Activated T-cell treated with anti-CD3 and anti-CD28 coated beads, Interleukin-2, amount 50 U/mL, for 48 hours (primary cell): ENCODE measurements at places on chromosomes 6 and 20.

- no peak for DNase-seq
These were observed 4.6 kb downstream of the NELFCD start for GRCh38 chr20:58985656-58986055.

DNA sequence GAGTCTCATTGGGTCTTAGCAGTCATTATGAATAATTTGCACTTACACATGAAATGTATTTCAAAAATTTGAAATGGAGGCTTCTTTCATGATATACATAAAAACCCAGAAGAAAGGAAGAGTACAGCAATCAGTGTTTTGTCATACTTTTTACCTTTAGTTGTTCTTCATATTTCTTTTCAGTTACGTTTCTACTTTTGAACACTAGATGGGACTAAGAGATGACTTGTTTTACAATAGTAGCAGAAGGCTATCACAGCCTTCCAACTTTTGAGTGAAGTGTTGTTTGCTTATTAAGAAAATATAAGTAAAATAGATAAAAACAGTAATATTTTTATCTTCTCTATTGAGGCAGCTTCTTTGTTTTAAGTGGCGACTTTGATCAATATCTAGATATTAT lies 58.1 kb downstream of the L3MBTL3 start:
- DNase-seq: no peak

DNA sequence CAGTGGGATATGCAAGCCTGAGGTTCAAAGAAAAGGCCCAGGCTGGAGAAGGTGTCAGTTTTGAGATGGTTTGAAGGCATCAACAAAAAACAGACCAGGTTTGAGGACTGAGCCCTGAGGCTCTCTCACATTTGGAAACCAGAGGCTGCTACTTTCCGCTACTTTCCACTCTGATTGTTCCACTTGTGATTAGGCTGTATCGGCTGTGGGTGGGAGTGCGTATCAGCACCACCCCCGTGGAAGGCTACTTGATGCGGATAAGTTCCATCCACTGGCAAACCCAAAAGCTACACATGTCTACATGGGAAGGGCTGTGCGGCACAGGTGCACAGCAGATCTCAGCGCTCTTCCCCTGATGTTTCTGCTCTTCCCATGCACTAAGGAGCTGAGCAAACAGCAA lies 198.7 kb downstream of the GMPR start:
- DNase-seq: peak; percentile 38

DNA sequence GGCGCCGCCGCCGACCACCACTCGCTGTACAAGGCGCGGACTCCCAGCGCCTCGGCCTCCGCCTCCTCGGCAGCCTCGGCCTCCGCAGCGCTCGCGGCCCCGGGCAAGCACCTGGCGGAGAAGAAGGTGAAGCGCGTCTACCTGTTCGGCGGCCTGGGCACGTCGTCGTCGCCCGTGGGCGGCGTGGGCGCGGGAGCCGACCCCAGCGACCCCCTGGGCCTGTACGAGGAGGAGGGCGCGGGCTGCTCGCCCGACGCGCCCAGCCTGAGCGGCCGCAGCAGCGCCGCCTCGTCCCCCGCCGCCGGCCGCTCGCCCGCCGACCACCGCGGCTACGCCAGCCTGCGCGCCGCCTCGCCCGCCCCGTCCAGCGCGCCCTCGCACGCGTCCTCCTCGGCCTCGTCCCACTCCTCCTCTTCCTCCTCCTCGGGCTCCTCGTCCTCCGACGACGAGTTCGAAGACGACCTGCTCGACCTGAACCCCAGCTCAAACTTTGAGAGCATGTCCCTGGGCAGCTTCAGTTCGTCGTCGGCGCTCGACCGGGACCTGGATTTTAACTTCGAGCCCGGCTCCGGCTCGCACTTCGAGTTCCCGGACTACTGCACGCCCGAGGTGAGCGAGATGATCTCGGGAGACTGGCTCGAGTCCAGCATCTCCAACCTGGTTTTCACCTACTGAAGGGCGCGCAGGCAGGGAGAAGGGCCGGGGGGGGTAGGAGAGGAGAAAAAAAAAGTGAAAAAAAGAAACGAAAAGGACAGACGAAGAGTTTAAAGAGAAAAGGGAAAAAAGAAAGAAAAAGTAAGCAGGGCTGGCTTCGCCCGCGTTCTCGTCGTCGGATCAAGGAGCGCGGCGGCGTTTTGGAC lies 2.0 kb downstream of the SOX4 start:
- DNase-seq: peak; percentile 35

DNA sequence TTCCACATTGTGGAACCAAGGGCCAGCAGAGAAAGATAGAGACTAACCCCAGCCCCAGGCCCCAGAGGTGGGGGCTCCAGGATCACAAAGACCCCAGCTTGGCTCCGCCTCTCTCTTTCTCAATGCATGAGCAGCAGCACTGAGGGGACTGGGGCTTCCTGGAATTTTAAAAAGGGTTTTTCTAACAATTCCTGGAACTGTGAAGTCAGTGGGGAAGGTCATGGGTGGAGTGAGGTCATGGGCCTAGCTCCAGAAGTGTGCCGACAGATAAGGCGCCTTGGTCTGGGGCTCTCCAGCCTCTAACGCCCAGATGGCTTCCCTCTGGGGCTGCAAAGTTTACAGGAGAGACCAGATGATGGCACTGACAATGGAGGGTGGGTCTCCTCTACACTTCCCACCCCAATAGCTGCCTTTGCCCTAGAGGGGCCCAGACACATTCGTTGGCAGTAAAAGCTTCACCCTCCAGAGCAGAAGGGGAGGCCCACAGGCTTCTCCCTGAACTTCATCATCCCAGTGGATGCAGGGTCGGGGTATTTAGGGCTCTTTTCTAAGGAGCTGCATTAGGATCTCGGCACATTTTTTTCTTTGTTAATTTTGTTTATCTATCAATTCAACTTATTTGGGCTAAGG lies 46.9 kb upstream of the CD93 start:
- DNase-seq: no peak

DNA sequence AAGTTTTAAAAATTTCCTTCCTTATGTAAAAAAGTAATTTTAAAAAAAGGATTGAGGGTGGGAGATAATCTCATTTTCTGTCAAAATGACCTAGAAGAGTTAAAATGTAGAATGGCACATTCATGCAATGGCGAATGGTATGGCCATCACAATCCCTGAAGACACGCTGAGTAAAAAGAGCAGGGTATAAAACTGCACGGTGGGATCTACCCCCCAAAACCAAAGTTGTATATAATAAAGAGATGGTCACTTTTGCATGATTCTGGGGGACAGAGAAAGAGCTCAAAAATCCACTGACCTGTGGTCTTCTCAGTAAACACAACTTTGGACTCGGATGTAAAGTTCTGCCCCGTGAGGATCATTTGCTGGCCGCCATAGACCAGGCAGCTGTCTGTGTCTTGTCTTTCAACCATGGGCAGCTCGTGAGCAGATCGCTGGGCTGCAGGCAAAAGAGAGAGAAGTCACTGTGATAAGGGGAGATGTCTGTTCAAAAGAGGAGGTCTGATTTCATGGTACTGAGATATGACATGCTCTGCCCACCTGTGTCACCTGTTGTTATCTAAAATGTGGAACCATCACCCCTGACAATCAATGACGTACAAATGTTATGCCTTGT lies 88.2 kb downstream of the NFATC2 start:
- no peak for DNase-seq

GRCh38 chr20:56171087-56172012 lies 77.2 kb upstream of the MC3R start:
- no peak for DNase-seq

- DNase-seq: no peak
These were observed 126.2 kb downstream of the ANKRD60 start for GRCh38 chr20:58102261-58102660.

DNA sequence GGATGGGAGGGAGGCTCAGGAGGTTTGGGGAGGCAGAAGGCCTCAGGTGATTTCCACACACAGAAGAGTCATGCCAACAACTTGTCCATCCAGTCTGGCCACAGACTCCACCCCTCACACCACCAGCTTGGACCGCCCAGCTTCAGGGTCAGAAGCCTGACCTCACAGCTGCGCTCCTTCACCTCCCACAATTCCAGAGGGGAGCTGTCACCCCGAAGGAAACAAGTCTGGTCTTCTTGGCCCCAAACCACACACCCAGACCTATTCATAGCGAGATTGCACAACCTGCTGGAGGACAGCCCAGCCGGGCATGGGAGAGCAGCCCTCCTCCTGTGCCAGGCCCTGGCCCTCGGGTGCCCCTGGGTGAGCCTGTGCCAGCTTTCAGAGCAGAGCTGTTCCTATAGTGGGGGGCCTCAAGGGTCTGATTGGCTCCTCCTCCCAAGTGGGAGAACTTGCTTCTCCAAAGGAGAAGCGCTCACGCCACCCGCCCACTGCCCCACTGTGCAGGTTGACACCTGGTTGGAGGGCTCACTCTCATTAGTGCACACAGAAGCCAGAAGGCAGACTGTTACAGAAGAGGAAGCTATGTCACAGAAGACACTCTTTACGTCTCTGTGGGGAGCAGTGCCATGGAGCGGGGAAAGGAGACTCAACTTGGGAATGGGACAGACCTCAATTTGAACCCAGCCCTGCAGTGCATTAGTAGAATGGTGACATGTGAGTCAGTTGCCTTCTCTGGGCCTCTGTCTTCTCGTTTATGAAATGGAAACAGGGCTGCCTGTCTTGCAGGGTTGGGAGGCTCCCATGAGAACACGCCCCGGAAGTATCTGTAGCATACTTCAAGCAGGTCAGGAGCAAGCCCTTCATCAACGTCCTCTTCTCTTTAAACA lies 128.8 kb downstream of the FOXO3 start:
- no peak for DNase-seq

- no peak for DNase-seq
These were observed 54.7 kb upstream of the ZMYND8 start for GRCh38 chr20:47411161-47411560.

DNA sequence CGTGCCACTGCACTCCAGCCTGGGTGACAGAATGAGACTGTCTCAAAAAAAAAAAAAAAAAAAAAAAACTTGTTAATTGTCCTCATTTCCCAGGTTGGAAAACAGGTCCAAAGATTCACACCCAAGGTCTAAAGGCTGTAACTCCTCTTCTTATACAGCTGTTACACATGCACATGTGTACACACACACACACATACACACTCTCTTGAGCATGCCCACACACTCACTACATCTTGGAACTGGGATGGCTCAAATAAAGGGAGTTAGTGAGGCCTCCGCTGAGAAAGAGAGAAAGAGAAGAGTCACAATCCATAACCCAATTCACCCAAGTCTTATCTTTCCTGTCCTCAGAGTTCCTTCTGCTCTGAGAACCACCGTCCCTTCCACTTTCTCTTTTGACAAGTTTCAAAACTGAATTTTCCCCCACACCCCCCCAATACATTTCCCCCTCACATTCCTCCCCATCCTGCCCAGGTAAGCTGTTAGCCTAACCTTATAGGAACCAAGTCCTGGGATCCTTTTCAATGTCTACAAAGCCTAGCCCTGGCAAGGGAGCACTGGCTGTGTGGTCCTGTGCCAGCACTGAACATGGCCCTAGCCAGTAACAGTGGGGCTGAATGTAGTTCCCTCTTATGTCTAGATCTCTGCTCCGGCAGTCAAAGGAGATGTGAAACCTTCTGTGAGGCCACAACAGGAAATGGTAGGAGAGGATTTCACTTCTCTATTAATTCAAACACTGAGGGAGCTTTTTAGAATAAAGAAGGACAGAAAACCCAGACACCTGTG lies 3.2 kb upstream of the HLA-DMB start:
- DNase-seq: peak; percentile 49

GRCh38 chr6:143301188-143301587 lies 149.3 kb downstream of the ADAT2 start:
- DNase-seq: no peak

DNA sequence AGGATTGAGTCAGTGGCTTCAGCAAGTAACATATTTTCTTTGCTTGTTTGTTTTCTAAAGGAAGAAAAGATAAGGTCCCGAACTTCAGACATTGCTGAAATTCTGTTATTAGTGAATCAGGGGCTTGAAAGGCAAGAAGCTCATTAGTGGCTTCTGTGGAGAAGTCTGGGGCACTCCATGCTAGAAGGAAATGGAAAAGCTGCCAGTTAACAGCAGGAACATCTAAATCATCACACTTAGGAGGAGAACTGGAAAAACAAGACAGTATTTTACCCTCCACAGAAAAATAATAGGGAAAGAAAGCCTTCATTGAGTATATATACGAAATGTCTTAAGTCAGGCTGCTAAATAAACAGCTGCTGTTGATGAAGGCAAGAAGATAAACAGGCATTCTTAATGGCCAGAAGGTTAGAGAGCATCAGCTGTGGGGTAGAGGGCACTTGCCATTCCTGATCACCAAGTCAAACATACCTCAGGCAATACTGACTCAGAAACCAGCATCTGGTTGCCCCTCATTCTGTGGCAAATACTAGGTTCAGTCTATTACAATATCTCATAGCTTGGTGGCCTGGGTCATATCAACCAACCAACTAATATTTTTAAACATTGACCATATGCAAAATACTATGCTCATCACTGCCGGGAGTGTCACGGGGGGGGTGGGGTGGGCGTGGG lies 143.2 kb upstream of the TENT5A start:
- DNase-seq: no peak

DNA sequence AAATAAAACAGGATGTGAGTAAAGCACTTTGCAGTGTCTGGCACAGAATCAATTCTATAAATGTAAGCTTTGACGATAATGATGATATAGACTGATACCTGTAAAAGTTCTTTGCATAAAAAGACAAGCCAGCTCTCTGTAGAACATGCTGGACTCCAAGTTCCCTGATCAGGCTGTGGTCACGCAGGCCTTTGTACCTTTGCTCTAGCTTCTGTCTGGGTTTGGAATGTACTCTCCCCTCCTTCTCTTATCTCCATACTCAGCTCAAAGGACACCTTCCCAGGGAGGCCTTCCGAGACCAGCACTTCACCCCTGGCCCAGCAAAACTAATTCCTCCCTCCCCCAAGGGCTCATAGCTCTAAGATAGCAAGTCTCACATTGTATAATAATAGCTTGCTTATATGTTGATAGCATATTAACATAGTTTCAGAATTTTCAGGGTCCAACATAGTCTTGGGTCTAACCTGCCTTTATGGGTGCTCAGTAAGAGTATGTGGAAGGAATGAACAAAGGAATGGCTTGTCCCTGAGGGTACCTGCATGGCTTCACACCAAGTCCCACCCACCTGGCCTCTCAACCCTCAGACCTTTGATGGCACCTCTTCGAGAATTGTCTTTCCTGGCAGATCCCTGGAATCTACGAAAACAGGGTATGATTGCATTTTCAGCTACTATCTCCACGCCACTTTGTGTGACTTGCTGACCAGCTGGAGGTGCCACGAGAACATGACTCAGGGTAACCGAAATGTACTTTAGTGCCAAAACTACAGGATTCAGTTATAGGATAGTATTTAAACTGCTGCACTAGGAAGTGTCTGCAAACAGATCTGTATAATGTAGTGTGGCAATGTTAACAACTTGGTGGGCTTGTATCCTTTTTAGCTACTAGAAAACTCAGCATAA lies 41.7 kb upstream of the PIM1 start:
- no peak for DNase-seq

GRCh38 chr6:135305684-135306083 lies 124.6 kb downstream of the MYB start:
- no peak for DNase-seq

- peak; percentile 58 for DNase-seq
These were observed at the start of gene TIAM2 for GRCh38 chr6:154995254-154996015. TIAM2 (plus strand) TSS chr6:154995315; CDS start chr6:155129224, 133,909 bp downstream.

GRCh38 chr6:296151-297122 lies 4.2 kb downstream of the DUSP22 start:
- DNase-seq: no peak
